ENCODE measurements at places on chromosomes 6 and 20.

- no peak for DNase-seq
These were observed 9.8 kb downstream of the FOXS1 start for GRCh38 chr20:31835554-31835953.

DNA sequence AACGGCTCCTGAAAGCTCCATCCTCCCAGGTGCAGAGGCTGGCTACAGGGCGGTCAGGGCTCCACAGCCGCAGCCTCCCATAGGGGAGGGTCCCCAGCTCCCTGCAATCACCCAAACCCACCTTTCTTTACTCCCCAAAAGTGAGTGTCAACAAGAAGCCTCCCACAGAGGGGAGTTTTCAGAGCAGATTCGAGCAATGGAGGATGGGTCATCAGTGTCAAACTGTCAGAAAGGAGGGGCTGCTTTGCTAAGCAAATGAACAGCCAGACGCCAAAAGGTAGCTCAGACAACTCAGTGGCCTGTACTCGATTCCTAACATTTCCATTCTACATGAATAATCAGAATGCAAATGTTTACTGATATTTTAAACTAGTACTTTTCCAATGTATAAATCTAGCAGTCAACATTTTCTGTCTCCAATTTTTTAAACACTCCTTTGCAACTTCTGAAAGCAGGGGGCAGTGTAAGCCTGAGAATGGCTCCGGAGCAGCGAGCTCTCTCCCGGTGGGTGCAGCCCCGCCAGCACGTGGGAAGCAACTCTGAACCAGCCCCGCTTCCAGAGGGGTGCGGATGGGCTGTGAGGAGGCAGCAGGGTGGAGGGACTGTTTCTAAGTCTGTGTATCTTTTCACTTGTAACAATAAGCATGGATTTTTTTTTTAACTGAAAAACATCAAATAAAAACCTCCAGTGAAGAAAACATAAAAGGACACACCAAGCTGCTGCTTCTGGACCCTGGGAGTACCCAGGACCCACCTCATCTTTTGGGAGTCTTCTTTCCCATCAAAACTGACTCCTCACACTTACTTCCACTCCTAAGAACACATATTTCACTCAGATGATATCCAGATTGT is 54.9 kb downstream of the TAF4 start:
- peak; percentile 59 for DNase-seq

- DNase-seq, result no peak
These were observed 27.1 kb upstream of the ELOVL5 start for GRCh38 chr6:53375847-53376246.

DNA sequence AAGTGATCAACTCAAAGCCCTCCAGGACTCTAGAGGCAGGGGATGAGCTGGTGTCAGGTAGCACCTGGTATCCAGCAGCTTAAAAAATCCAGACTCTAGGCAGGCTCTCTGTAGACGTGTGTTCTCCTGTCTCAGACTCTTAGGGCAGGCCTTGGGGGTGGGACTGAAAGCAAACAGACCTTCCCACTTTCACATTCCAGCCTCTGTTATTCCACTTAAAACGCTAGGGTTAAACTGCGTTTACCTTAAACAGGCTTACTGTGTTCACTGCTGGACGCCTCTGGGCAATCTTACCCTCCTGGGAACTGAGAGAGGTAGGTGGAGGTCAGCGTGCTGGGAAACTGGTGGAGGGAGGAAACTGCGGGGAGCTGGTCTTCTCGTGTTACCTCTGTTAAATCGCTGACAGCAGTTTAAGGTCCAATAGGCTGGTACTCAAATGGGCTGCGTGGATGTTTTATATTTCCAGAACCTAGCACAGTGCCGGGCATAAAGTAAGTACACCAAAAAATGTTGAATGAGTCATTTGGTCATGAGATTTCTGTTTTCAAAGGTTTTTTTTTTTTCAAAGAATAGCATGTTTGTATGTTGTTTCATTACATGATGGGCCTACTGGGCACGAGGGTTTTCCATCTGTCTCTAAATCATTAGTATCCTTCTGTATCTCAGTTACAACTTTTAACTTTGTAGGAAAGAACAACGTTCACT is at the start of gene GCNT2:
GCNT2 (plus strand) TSS at position 248 of the 705 bp plus-strand sequence. CDS start 7,561 bp downstream, outside the sequence.
- peak; percentile 57 for DNase-seq

GRCh38 chr20:61556673-61557072 is 304.6 kb downstream of the CDH4 start:
- DNase-seq, result no peak

DNA sequence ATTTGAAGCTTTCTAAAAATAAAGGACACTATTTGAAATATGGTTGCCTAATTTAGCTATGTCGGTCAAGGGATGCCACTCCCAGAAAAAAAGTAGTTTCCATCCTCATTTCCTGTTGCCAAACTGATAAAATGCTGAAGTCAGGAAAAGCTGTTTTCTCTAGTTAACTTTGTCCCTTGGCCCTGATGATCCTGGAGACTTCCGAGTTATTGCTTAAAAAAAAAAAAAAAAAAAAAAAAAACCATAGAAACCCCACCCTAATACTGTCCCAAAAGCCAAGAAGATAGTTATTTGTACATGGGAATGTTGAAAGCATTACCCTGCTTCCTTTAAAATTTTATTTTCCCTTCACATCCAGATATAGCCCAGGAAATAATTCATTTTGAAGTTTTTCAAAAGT is 236.7 kb downstream of the SOD2 start:
- no peak for DNase-seq

GRCh38 chr20:46031701-46032254 is 2.8 kb downstream of the SLC12A5 start:
- no peak for DNase-seq

DNA sequence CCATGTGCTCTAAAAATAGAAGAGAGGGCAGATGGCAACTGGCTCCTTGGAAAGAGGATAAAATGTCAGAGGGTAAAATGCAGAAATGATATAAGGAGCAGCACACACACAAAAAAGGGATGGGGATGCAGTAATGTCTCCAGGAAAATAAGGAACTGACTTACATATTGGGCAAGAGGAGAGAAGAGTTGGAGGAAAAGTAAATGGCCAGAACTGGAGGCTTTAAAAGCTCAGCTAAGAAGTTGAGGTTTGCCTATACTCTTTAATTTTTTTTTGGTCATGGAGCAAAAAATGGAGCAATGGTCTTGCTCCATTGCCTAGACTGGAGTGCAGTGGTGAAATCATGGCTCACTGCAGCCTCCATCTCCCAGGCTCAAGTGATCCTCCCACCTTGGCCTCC is 93.7 kb downstream of the SULF2 start:
- DNase-seq, result peak; percentile 32

- no peak for DNase-seq
These were observed 4.9 kb downstream of the NKAIN2 start for GRCh38 chr6:123808556-123808955.

DNA sequence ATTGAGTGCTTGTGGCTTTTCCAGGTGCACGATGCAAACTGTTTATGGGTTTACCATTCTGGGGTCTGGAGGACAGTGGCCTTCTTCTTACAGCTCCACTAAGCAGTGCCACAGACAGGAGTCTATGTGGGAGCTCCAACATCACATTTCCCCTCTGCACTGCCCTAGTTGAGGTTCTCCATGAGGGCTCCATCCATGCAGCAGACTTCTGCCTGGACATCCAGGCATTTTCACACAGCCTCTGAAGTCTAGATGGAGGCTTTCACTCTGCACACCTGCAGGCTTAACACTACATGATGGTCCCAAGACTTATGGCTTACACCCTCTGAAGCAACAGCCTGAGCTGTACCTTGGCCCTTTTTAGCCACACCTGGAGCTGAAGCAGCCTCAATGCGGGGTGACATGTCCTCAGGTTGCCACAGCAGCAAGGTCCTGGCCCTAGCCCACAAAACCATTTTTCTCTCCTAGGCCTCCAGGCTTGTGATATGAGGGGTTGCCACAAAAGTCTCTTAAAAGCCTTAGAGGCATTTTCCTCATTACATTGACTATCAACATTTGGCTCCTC is 552.2 kb downstream of the TFAP2A start:
- no peak for DNase-seq

DNA sequence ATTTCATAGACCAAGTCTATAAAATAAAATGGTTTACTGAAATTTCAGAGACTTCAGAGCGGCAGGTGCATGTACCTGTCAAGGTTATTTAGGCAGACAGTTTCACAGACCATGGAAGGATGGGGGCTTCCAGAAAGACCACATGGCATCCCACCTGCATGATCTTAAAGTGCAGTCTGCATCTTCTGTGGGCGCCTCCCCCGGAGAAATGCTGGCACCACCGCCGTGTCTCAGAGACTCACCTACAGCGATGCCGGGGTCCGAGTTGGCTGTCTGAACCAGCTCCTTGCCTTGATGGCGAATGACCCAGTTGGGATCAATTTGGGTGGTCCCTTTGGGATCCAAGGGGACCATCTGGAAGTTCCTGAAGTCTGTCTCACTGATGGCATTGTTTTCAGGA is 30.6 kb downstream of the THBS2 start:
- DNase-seq, result no peak

DNA sequence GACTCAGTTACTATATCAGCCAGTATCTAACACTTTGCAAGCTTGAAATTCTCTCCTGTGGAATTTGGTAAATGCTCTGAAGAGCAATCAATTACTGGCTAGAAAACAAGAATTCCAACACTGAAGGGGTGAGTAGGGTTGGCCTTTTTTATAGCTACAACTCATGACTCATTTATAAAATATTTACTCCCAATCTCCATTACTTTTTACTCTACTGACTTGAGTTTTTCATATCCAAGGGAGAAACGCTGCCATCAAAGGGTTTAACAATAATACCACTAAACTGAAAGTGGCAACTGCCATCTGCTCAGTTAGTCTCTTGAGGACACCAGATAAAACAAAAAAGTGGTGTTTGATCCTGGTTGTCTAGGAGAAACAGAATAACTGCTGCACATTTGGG is 203.1 kb downstream of the UBE3D start:
- no peak for DNase-seq

GRCh38 chr6:47733879-47734558 is 35.6 kb downstream of the ADGRF4 start:
- DNase-seq, result peak; percentile 47

DNA sequence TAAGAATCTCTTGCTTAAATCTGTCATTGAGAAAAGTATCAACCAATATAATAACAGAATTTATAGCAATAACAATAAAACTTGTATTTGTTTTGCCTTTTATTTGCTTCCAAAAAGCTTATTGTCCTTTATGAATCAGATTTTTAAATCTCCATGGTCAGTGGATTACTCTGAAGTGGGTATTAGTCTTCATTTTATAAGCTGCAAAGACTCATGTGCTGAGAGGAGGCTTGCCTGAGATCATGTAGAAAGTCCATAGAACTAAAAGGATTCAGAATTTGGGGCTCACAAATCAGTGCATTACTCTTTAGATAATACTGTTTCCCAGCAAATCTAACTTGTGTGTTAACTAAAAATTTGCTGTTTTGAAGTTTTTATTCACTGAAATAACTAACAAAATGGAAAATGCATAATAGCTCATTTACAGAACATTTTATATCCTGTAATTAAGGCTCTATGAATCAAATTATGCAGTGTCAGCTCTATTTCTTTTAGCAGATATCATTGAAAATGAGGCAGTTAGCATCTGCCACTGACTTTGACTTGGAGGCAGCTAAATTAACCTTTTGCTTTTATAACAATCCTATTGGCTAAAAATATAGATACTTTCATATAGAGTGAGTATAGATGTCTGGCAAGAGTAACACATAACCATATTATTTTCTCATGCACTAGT is 781.1 kb upstream of the CITED2 start:
- no peak for DNase-seq

DNA sequence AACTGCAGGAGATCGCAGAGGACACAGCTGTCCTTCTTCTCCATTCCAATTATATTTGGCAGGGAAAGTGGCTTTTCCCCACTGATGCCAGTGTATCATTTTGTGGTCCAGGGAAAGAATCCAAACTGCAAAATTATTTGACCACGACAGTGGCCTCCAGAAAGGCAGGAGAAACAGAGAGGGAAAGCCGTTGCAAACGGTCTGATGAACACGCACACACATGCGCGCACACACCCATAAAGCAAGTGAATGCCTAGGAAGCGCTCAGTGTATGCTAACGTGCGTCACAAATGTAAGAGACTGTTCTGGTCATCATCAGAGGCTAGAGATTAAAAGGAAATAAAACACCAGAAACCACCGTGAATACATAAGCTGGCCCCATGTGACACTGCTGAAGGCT is 54.0 kb downstream of the NPEPL1 start:
- no peak for DNase-seq

- no peak for DNase-seq
These were observed 11.4 kb upstream of the KCNQ2 start for GRCh38 chr20:63483834-63484233.

GRCh38 chr6:107636486-107636885 is 146.6 kb downstream of the SOBP start:
- no peak for DNase-seq

DNA sequence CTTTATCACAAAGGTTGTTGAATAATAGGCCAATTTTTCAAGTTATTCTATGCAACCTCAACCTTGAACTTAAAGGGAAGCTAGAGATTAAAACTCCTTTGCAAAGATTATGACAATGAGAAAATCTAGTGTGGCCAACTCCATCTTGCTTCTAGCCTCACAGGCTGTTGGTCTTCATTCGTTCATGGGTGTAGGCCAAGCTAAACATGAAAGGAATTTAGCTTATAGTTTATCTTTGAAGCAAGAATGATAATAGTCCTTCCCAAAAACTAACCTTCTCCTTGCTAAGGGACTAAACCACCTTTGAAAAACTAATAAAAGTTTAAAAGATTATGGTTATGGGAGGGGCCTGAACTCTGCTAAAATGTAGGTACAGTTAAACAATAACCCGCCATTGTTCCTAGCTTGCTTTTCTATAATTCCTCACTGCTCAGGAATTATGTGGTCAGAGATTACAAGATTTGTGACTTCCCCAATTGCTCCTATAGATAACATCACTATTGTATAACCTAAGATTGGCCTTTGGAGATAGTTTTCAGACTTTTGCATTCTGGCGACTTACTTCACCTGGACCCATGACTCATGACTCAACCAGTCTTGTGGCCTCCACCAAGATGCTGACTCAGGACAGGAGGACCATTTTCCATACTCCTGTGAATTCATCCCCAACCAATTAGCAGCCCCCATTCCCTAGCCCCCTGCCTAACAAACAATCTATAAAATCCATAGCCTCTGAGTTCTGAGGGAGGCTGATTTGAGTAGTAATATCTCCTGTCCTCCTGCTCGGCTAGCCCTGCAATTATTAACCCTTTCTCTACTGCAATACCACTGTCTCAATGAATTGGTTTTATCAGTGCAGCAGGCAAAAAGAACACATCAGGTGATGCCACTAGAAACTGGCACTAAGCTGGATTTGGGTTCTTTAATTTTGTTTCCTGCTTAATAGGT is 154.5 kb downstream of the CD83 start:
- peak; percentile 74 for DNase-seq

- no peak for DNase-seq
These were observed 426 bp downstream of the ASXL1 start for GRCh38 chr20:32358632-32358882.

DNA sequence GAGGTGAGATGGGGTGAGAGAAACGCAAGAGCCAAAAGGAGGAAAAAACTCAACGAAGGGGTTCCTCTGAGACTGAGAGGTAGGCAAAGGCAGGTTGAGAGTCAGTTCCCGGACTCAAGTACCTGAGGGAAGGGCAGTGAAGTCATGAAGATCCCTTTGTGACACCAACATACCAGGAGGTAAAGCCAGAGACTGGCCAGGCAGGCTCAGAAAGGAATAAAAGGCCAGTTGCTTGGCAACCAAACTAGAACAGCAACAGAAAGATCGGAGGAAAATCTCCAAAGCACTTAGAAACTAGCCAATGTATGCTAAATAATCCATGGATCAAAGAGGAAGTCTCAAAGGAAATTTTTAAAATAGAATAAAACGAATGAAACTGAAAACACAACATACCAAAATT is 209.8 kb upstream of the PROKR2 start:
- DNase-seq, result no peak

Measured in suppressor macrophage (primary cell).